ENCODE measurements at places on chromosomes 3 and 15.

GRCh38 chr3:144511346-144511745 is 539.7 kb downstream of the DIPK2A start:
- no peak for DNase-seq

GRCh38 chr3:38986901-38987300 is 64.8 kb downstream of the SCN11A start:
- DNase-seq: no peak

- no peak for DNase-seq
These were observed 138.7 kb downstream of the KLF13 start for GRCh38 chr15:31465083-31465955.

- no peak for DNase-seq
These were observed 104.9 kb downstream of the TPRG1 start for GRCh38 chr3:189276444-189277219.

- DNase-seq: no peak
These were observed 23.2 kb downstream of the LIPC start for GRCh38 chr15:58454950-58455401.

DNA sequence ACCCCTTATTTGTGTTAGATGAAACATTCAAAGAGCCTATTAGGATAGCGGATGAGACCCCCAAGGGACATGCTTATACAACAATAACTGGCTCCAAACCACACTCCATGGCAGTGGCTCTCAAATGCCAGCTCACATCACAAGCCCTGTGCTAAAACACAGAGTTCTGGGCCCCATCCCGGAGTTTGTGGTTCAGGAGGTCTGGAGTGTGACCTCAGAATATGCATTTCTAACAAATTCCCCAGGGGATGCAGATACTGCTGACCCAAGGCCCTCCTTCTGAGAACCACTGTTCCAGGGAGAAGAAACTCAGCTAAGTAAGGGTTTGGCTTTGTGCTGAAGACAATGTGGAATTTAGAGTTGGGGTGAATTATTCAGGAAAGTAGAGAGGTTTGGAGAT is 3.6 kb downstream of the CCRL2 start:
- DNase-seq: no peak

DNA sequence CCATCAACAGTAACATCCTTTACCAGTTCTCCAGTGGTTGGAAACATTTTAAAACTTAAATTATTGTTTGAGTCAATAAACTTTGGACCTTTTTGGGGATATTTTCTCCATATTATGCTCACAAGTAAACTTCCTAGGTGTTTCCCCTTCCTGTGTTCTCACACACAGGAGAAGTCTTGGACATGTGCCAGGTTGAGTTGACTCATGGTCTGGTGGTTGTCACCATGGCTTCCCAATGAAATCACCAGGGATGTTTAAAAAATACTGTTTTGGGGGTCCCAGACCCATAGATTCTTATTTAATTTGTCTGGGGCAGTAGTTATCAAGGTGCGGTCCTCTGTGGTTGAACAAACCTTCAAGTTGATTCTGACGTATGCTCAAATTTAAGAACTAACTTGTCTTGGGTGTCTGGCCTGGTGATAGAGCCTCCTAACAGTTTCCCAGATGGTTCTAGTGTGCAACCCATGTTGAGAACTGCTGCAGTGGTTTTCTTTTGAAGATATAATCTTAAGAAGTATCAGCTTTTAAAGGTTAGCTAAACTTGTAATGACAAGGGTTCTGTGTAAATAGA is 291.8 kb downstream of the EDEM1 start:
- DNase-seq: no peak

- DNase-seq: no peak
These were observed 123.8 kb downstream of the B3GALNT1 start for GRCh38 chr3:160981217-160981938.

GRCh38 chr3:132325634-132326033 is 8.4 kb downstream of the ACP3 start:
- DNase-seq: no peak

DNA sequence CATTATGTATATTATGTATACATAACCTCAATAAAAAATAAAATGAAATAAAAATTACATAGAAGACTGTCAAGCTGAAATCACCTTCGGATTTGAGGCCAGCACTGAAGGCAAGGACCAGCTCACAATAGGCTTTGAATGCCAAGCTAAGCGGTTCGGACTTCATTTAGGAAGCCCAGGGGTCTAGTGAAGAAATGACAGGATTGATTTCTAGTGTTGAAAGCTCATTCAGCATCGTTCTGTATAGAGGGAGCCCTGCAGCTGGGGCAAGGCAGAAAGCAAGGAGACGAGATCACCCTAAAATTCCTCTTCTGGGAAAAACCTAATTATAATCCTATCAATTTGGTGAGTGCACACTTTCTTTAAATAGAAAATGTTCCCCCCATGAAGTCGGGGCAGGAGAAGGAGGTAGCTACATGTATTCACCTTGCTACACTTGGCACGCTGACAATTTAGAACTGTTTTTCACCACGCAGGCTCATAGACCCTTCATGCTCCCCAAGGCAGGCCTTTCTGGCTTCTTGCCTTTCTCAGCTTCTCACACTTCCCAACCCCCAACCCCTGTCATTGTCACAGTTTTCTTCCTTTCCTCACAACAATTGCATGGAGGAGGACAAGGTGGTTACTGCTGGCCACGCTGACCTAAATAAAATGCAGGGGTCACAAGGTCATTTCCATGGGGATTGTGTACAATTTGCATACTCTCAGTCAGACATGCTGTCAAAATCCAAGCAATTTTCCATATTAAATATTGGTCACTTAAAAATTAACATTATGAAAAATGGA is 44.4 kb upstream of the SSR3 start:
- DNase-seq: no peak

DNA sequence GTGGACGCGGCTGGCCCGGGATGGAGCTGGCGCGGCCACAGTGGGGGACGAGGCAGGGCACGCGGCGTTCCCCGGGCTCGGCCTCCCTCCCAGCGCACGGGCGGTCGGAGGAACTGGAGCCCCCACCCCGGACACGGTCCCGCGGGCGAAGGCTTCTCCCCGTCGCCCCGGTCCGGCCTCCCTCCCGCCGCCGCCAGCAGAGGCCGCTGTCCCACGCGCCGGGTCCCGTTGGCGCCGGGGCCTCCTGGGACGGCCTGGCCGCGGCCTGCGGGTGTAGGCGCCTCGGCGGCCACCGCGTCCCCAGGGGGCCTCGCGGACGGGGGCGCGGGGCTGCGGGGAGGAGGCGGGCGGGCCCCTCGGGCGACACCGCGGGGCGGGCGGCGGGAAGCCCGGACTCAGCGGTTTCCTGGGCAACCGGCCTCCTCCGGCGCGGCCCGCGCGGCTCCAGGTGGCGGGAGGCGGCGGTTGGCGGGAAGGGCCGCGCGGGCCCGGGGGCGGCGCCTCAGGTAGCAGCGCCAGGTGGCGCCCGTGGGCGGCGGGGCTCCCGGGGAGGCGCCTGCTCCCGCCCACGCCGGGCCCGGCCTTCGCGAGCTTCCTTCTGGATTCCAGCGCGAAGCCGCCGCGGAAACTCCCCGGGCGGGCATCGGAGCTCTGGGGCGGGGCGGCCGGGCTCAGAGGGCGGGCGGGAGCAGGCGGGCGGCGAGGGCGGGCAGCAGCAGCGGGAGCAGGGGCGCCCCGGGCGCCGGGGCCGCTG is 26.7 kb downstream of the MELTF start:
- peak; percentile 78 for DNase-seq

GRCh38 chr3:171306631-171307030 is 153.6 kb downstream of the TNIK start:
- no peak for DNase-seq

DNA sequence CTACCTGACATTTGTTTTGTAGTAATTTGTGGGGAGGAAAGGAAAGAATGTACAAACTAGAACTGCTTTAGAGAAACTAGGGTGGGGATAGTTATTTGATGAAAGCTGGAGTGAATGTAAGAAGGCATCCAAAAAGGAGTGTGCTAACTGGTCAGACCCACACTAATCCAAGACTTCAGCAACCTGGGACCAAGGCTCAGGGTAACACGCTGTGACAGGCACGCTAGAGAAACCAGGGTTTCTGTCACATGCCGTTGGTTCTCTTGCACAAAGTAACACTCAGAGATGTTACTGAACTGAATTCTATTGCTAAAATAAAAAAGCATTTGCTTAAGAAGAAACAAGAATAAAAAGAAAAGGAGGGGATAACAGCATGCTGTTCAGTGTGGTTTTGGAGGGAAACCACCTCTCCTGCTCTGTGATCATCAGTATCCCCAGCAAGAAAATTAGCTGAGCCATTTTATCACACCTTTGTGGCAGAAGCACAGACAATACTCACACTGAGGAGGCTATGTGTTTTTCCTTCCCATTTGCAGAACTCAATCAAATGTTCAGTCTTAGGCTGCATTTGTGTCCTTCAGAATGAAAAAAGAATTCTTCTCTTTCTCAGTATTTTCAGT is 2.8 kb upstream of the CCDC80 start:
- DNase-seq: no peak

GRCh38 chr3:125129512-125129997 is 73.8 kb upstream of the HEG1 start:
- DNase-seq: no peak

DNA sequence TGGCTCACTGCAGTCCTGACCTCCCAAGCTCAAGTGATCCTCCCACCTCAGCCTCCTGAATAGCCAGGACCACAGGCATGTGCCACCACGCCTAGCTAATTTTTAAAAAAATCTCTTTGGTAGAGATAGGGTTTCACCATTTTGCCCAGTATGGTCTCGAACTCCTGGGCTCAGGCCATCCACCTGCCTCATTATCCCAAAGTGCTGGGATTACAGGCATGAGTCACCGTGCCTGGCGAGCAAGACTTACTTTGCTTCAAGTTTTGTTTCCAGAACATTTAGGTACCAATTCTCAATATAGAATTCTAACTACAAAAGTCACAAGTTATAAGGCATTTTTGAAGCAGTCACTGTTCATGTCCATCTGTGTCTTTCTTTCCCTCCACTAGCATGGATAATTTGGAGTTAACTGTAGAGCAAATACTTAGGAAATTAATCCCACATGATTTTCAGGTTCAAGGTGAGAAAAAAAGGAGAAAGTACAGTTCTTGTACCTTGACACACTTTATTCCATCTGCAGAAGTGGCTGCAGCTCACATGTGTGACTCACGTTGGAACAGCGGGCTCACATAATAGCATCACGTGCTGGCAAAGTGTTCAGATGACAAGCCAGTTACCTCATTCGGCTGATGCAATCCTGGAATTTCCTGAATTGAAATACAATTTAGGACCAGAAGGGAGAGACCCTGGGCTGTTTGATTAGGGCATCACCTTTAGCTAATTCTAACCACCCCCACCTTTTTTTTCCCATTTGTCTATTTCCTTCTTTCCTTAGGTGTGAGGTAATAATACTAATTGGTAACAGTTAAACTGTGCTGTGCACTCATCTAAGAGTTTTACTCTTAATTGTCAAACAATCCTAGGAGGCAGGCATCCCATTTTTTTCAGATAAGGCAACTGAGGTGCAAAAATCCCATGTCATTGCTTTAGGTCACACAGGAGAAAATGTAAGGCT is 46.9 kb upstream of the NEDD4 start:
- DNase-seq: no peak

- DNase-seq: no peak
These were observed 63.2 kb downstream of the XXYLT1 start for GRCh38 chr3:195207731-195208130.

DNA sequence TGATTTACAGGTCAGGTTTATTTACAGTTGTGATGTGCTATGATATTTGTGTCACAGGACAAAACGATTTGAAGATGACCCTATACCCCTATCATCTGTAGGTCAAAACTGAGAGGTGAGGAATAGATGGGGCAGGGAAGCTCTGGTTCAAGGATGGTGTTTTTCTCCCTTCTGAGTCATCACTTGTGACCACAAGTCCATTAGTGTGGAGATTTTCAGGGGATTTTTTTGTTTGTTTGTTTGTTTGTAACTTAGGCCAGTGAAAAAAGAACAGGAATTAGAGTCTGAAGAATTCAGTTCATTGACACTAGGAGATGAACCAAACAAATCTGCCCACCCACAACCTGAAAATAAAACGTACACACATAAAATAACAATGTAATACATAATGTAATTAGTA is 62.7 kb upstream of the FAM98B start:
- no peak for DNase-seq

DNA sequence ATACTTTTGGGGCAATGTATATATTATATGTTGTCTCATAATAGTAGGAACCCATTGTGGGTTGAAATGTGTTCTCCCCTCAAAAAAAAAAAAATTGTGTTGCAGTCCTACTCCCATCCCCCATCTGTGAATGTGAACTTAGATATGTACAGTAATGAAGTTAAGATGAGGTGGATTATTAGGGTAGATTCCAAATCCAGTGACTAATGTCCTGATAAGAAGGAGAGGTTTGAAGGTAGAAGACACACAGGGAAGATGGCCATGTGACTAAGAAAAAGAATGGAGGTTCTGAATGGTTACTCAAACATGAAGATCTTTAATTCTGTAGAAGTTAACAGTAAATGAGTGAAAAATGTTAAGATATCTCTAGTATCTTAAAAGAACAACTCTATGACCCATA is 3.0 kb upstream of the ATOSA start:
- no peak for DNase-seq

DNA sequence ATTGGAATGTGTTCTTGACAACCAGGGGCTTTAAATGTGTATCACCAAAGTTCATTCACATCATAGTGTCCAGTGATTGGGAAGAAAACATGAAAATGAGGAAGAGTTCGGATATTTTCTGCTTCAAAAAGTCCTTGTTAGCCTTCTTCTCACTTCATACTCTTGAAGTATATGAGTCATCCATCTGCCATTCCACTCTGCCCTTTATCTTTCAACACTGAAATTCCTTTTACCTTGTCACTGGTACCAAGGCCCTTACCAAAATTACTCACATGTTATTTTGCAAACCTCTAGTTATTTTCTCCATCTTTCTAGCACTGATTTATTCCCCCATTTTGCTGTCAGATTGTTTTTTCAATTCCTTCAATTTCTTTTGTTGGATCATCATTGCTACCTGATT is 32.5 kb downstream of the OR5H15 start:
- DNase-seq: no peak

DNA sequence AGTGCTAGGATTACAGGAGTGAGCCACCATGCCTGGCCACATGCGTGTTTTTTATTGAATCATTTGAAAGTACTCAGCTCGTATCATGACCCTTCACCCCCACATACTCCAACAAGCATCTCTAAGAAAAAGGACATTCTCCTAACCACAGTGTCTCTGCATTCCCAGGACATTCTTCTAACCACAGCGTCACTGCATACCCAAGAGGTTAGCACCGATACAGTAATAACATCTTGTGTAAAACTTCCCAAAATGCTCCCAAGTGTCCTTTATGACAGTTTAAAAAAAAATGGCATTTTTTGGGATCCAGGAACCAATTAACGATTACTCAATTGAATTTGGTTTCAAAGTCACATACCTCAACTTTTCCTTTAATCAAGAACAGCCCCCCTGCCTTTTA is 39.6 kb downstream of the FLNB start:
- DNase-seq: no peak

- DNase-seq: no peak
These were observed 224.7 kb upstream of the SATB1 start for GRCh38 chr3:18649666-18650363.

DNA sequence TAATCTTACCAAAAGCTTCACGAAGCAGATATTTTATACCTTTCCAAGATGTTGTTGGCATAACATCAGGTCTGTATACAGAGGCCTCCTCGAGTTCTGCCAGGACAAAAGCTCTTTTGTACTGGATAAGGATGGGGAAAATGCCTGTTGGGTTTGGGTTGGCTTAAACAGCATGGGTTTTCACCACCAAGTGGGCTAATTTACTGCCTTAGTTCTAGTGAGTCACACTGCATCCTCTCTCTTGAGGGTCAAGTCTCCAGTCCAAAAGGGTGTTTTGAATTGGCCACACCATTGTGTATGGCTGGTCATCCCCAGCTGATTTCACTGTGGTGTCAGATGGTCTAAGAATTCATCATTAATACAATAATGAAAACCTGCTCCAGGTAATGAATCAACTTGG is 26.1 kb upstream of the BHLHE40 start:
- DNase-seq: no peak

GRCh38 chr15:50050986-50051743 is 67.9 kb downstream of the ATP8B4 start:
- no peak for DNase-seq

All from T-helper 22 cell (primary cell).